NCI-H1105 (cell line): ENCODE measurements at places on chromosomes 7 and 10.

- DNase-seq = no peak
Observed at GRCh38 chr10:29142516-29143314, 146.2 kb upstream of the LYZL1 start.

DNA sequence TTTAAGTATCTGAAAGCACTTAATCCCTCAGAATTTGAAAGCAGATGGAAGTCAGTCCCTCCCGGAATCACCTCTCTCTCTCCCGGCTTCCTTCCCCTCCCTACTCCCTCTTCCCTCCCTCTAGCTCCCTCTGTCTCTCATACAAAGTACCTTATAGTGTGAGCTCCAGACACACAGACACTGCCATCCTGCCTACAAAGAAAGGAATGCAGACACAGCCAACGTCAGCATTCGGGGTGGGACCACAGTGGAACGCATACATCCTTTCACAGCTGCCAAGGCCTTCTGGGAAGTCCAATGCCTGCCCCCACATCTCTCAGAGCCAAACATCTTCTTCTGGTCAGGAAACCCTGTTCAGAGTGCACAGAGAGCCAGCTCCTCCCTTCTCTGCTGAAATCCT, 9.3 kb downstream of the NOD1 start:
- DNase-seq = no peak

GRCh38 chr10:98664329-98665042, 217.8 kb upstream of the HPS1 start:
- DNase-seq = no peak

DNA sequence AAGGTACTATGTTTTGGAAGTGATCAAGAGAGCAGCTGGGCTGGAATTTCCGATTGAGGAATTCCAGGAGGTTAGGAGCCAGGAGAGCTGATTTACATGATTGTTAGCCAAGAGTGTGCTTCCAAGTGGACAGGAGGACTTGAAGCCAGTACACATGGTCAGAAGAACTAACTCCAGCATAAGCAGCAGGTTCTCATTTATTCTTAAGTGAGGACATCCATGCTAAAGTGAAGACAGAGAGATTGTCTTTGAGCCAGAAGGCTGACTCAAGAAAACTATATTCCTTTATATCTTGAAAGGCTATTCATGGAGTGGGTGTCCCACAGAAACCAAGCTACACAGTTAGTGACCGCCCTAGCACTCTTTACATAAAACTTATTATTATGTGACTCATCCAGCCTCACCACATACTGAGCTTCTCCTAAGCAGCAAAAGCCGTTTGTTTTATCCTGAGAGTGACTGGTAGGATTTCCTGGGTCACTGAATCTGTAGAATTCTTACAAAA, 56.7 kb upstream of the SEMA3A start:
- DNase-seq = no peak

DNA sequence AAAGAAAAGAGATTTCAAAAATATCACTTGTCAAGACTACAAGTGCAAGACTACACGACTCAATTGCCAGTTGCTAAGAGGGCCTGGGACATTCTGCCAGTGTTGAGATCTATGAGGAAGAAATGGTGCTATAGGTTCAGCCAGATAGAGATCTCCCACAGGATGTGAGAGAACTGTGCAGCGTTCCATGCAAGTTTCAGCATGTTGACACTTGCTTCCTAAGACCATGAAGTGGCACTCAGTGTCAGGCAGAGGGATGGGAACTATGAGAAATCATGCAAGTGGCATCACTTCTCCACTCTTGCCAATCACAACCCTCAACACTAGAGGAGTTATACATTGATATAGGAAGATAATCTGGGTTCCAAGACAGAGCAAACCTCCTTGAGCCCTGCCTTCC, 210.3 kb downstream of the CHRM2 start:
- no peak for DNase-seq

- peak; percentile 64 for DNase-seq
Observed at GRCh38 chr7:36945612-36946400, 221.5 kb upstream of the AOAH start.

DNA sequence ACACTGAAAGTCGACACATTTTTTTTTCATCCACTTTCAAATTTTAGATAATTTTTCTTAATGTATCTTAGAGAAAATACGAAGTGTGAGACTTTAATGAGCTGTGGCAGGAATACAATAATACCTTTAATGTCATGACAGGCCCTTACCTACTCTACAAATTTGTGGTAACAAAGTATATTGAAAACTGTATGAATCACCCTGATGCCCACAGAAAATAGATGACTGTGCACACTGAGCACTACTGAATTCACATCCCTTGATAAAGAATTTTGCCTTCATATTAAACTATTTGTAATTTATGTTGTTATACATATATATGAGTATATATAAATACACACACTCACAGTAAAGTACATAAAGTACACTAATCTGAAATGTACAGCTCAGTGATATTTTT, 51.7 kb downstream of the AKR1D1 start:
- no peak for DNase-seq

DNA sequence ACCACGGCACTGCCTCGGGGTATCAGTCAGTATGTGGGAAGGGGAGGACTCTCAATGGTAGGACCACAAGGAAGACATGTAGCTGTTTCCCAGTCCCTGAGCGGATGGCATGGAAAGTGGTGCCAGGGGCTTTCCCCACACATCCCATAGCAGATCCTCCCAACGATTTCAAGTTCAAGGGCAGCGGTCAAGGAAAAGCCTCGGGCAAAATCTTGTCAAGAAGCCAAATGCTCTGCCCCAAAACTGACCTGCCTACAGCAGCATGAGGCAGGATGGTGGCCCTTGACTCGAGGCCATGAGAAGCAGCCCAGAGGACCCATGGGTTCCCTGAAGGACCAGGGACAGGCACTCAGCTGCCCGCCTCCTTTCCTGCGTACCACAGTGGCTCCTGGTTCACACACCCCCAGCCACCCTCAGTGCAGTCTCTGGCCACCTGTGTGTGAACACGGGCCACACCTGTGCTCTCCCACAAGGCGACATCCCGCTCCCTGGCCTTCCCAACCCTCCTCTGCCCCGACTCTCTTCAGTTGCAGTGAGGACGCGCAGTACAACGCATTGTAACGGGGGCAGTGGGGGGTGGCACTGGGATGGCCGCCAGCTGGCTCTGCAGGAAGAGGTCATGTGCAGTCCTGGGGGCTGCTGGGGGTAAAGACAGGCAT, 43.6 kb downstream of the CTBP2 start:
- DNase-seq = no peak

DNA sequence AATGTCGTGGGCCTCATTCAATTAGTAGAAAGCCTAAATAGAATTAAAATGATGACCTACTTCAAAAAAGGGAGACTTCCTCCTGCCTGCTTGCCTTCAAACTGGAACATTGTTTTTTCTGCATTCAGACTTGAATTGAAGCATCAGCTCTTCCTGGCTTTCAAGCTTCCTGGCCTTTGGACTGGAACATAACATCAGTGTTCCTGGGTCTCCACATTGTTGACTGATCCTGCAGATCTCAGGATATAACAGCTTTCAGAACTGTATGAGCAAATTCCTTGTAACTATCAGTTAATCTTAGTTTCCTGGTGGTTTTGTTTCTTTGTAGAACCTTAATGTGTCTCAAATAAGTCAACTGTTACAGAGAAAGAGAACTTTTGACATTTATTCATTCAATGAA, 18.6 kb downstream of the MAGI2 start:
- no peak for DNase-seq

- DNase-seq = no peak
Observed at GRCh38 chr7:94567396-94567795, 57.8 kb downstream of the CASD1 start.

DNA sequence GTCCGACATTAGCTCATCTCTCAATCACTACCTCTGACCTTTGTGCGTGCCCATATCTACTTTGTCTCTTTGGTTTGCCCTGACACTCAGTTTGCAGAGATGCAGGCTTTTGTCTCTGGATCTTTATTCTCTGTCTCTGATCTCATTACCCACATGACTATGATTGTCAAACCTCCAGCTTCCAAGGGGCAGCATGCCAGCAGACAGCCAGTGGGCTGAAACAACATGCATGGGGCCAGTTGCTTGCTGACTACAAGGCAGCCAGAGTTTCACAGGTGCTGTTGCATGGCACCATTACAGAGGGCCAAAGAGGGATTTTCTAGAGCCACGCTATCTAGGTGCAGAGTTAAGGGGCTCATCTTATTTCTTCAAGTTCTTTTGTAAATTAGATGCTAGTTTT, 146.2 kb downstream of the SPAG6 start:
- no peak for DNase-seq

DNA sequence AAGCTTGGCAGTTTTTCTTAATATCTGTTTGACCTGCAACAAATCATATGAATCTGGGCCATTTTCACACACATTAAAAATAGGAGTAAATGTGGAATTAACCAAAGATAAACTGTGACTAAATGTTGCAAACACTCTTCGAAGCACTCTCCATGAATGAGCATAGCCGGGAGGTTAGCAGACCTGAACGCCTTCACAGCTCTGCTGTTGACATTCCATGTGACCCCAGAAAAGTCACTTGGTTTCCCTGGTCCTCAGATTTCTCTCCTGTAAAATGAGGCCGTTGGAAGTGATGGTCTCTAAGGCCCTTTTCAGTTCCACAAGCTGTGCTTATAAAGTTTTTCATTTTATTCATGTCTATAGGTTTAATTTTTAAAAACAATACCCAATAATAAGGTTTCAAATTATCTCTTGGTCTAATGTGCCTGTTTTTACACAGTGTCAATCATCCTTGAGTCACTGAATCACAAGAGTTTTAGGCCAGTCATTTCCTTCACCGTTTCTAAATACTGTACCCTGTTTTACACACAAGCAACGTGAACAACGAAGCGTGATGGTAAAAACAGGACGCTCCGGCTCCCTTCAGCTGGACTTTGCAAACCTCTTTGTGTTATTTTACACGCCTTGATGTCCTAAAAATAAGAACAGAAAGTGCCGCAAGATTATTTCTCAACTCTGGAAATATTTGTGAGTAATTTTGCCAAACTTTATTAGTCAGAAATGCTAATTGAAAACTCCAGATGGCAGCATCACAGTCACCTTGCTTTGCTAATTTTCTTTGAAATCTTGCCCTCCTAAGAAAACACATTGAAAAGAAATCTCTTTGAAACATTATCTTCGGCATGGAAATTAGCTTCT, 38.6 kb upstream of the MET start:
- no peak for DNase-seq

GRCh38 chr7:139861803-139862202, 32.7 kb downstream of the TBXAS1 start:
- no peak for DNase-seq

DNA sequence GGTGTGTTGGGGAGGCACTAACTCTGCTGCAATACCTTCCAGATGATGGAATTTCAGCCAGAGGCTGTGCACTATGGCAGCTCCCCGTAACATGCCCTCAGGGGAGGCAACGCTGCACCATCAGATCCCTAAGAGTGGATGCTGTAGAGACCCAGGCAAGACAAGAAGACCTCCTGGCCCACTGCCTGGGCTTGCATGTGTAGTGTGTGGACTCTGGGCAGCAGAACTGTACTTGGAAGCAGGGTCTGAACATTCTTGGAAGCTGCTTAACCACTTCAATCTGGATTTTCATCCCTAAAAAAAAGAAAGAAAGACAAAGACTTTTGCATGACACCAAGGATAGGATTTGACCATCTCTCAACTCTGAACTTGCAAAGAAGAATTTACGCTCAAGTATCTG, 297.5 kb upstream of the NRP1 start:
- no peak for DNase-seq

- no peak for DNase-seq
Observed at GRCh38 chr7:155527664-155528063, 18.7 kb downstream of the CNPY1 start.

GRCh38 chr7:35993113-35993512, 159.9 kb upstream of the EEPD1 start:
- DNase-seq = no peak

GRCh38 chr7:87356448-87356847, 11.0 kb downstream of the CROT start:
- DNase-seq = no peak

DNA sequence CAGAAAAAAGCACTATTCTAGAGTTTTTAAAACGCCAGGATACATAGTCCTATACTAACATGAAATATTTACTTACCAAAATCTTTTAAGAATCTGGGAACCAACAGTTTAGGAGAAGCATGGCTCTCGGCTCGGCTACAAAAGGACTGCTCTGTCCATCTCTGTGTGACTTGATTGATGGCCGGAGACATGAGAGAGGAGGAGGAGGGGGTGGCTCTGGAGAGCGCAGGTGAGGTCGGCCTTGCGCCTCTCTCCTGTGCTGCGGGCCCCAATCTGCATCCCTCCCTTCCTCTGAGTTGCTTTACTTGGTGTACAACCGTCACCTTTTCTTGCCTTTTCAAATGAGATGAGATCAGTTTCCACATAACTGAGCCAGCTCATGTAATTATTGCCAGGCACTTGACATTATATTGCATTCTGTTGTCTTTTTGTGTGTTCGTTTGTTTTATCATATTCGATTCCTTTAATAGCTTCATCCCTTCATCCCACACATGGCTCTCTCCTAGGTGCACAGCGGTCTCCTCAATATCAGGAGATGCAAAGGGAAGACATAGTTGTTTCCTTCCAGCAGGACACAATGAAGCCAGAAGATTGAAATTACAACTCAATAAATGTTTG, 87.8 kb upstream of the KLF6 start:
- DNase-seq = no peak

DNA sequence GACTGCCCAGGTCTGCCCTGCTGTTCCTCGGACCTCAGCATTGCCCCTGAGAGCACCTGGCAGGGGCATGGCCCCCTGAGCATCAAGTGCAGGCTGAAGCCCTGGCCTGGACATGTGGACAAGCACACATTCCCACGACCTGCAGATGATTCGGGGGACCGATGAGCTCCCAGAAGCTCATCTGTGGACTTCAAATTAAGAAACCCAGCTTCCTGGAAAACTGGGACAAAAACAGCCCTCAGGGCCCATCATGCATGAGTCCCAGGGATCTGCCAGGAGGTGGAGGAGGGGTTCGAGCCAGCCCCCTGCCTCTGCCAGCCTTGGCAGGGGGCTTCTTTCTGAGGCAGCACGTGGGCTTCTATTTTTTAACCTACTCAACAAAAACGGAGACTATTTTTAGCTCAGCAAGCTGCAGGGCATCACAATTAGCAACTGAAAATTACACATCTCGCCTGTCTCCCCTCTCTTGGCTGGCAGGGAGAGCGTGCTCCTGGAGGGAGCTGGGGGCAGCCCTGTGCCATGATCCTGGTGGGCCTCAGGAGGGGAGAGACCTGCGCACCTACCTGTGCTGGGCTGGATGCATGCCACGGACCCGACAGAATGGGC, 51.8 kb downstream of the RASGEF1A start:
- DNase-seq = no peak

- no peak for DNase-seq
Observed at GRCh38 chr7:98946389-98946788, 68.1 kb downstream of the TRRAP start.

GRCh38 chr10:113961182-113962031, 82.3 kb upstream of the ADRB1 start:
- DNase-seq = no peak

DNA sequence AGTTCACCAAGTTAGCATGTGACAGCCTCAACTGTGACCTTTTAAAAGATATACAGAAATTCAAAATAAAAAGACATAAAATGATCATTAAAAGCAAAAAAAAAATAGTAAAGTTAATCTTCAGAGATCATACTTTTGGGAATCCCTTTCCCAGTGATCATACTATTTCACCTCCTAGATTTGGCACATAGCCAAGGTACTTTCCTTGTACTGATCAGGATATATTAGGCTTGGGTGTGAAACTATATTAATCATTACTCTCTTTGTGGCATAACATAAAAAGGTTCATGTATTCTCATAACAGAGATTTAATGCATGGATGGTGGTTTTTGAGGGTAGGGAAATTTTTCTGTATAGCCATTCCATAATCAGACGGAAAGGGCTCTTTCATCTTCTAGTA, 109.6 kb upstream of the ZWINT start:
- DNase-seq = no peak
